Chondrocyte (in vitro differentiated cells): ENCODE measurements at places on chromosomes 12 and 14.

DNA sequence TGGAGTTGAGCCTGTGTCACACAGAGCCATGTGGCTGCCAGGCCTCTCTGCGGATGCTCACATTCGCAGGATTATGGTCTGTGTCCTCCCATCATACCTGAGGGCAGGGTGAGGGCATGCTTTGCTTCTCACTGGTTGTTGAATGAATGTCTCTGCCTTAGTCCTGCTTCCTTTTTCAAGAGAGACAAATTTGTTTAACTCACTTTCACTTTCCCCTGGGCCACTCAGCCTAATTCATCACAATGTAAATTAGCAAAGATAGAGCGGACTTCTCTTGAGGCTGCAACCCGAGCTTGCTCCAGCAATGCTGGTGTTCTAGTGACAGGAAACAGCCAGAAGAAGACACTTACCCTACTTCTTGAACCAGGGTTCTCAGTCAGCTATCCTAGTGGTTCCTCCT is 35.5 kb upstream of the PAX9 start:
- no peak overlapping the region for H3K4me3 ChIP-seq
- H3K27me3 ChIP-seq: peaks cover 24% of the 10 kb centered on the region
- no peaks in the 10 kb centered on the region for H3K4me1 ChIP-seq
- no peak for DNase-seq

- H3K27ac ChIP-seq: no peak overlapping the region
- DNase-seq: no peak
- no peaks in the 10 kb centered on the region for H3K36me3 ChIP-seq
- H3K27me3 ChIP-seq: no peaks in the 10 kb centered on the region
- H3K4me1 ChIP-seq: no peaks in the 10 kb centered on the region
Measured at GRCh38 chr14:105993814-105994213, 467.4 kb downstream of the TMEM121 start.

GRCh38 chr14:99755629-99756603 is 37.3 kb upstream of the EML1 start:
- peak overlapping the region; percentile 91 for H3K27ac ChIP-seq
- no peak overlapping the region for H3K4me3 ChIP-seq
- peaks cover 84% of the 10 kb centered on the region for H3K4me1 ChIP-seq
- H3K27me3 ChIP-seq: no peaks in the 10 kb centered on the region
- H3K36me3 ChIP-seq: no peaks in the 10 kb centered on the region

GRCh38 chr12:39331539-39332261 is 111.2 kb downstream of the KIF21A start:
- peaks cover 9% of the 10 kb centered on the region for H3K4me1 ChIP-seq
- peaks cover 10% of the 10 kb centered on the region for H3K36me3 ChIP-seq
- H3K27me3 ChIP-seq: no peaks in the 10 kb centered on the region
- no peak overlapping the region for H3K27ac ChIP-seq
- DNase-seq: no peak
- H3K4me3 ChIP-seq: no peak overlapping the region

DNA sequence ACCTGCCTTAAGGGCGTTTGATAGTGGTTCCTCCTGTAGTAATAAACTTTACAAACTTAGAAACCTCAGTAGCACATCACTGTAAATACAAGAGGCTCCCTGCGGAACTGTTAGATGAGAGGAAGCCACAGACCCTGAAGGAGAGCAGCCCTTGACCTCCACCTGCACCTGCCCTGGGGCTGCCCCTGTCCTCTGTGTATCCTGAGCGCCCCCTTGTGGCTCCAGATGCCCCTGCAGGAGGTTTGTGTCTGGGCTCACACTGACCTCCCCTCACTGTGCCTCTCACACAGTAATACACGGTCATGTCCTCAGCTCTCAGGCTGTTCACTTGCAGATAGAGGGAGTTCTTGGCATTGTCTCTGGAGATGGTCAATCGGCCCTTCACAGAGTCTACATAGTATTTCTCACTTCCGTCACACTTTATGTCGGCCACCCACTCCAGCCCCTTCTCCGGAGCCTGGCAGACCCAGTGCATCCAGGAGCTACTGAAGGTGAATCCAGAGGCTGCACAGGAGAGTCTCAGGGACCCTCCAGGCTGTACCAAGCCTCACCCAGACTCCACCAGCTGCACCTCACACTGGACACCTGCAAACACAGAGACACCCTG is 1059.8 kb downstream of the TMEM121 start:
- no peaks in the 10 kb centered on the region for H3K4me1 ChIP-seq
- no peak for DNase-seq
- H3K27ac ChIP-seq: no peak overlapping the region
- H3K36me3 ChIP-seq: no peaks in the 10 kb centered on the region
